ENCODE measurements at places on chromosomes 2 and 18. TPM values are rescaled to one million over a fixed set of nuclear protein-coding genes. Genes with fewer than 3 reads are reported as not detected.

DNA sequence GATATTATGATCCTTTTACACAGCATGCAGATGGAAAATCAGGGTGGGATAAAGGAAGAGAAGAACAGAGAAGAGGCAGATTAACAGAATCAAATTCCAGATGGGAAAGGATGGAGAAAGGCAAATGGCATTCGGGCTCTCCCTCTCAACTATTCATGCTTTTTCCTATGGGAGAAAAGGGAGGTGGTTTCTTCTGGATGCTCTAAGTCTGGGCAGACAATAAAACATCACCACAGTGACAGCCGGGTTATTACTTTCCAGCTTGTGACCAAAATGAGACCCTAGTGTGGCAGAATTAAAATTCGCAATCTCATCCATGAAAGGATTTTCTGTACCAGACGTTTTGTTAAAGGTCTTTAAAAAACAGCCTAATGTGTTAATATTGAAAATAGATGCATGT, 440.7 kb downstream of the RND3 start:
- no peak for DNase-seq

The UGT1A9 gene
- total RNA-seq: not detected

DNA sequence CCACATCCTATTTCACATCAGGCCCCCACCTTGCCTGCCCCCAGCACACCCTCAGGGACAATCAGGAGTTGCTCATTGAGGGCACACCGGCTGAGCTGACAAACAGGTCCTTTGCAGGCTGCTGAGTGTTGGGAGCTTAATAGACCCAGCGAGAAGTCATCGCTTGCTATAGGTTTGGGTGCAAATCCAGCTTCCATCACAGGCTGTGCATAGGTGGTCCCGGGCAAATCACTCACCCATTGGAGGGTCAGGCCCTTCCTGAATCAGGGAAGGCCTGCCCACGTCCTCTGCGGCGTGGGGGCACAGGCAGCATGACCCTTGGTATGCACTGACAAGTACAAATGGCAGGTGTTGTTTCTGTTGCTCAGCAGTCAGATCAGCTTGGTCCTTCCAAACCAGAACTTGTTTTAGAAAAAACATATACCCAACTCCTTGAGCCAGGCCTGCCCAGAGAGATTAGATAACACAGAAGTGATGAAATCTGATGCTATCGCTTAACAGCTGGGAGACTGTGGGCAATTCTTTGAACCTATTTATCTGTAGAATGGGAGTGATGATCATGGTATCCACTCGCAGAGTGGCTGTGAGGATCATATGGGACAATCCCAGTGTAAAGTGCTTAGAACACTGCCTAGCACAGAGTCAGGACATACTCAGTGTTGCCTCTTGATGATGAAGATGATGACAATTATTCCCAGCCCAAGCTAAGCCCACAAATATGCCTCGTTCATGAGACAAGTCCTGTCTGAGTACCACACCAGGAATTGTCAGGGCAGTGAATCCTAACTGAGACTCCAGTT, 34.9 kb downstream of the SMAD7 start:
- DNase-seq: no peak

GRCh38 chr2:25251071-25251421, 82.7 kb upstream of the POMC start:
- DNase-seq: no peak

GRCh38 chr2:13128139-13128538, 411.4 kb downstream of the TRIB2 start:
- DNase-seq: no peak

DNA sequence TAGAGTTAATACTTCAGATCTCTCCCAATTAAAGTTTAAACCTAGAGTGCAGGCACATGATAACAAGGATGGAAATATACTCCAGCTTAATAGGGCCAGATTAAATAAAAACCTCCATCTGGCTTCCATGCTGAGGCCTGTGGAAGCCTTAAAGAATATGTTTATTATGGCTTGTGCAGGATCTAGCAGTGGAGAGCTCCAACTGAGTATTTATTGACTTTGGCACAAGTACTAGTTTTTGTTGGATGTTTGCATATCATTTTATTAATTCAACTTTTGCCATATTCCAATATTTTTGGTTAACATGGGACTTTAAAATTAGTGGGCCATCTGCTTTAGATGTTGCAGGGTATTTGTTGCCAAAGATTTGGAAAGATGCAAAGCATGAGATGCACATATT, 860.4 kb upstream of the SOX11 start:
- no peak for DNase-seq

- peak; percentile 86 for DNase-seq
Measured at GRCh38 chr2:238714038-238714528, 133.8 kb upstream of the TWIST2 start.

The C2orf15 gene
- not detected for total RNA-seq

All from vagina (tissue), 2 donors.